Foreskin keratinocyte (primary cell): ENCODE measurements at places on chromosomes 13 and 19. TPM values are rescaled to one million over a fixed set of nuclear protein-coding genes. Genes with fewer than 3 reads are reported as not detected.

GRCh38 chr19:48959341-48960239, 4.9 kb downstream of the BAX start:
- DNase-seq: no peak

- peak; percentile 27 for DNase-seq
Measured at GRCh38 chr19:3698974-3699740, 1.1 kb downstream of the PIP5K1C start.

GRCh38 chr13:102708991-102709390, 14.1 kb upstream of the METTL21C start:
- no peak for DNase-seq

GRCh38 chr19:51668216-51668615, 21.6 kb upstream of the SIGLEC14 start:
- no peak for DNase-seq

DNA sequence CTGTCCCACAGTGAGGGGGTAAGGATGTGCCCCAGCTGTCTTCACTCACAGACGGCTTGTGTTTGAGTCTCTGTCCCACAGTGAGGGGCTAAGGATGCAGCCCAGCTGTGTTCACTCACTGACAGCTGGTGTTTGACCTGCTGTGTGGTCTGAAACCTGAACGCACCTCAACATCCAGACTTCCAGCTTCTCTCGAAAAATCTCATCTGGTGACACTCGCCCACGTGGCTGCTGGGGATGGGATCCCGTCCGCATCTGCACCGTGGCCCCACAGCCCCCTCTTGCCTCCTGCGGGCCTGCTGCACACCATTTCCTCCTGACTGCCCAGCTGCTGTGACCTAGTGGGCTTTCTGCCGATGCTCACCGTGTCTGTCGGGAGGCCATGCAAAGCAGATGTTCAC, 27.3 kb downstream of the CHAF1A start:
- DNase-seq: no peak

Gene PCDH8
- not detected in 2 replicates for polyA plus RNA-seq

Gene PLIN4
- 0.32 TPM in 2 replicates for polyA plus RNA-seq

GRCh38 chr19:2495130-2495641, 19.3 kb downstream of the GADD45B start:
- DNase-seq: peak; percentile 42

Gene STARD13
- polyA plus RNA-seq: 2.3 and 3.5 TPM in 2 replicates

GRCh38 chr13:34085204-34085603, 267.3 kb downstream of the RFC3 start:
- DNase-seq: no peak

- no peak for DNase-seq
Measured at GRCh38 chr13:110118106-110118505, 188.9 kb downstream of the COL4A1 start.

Gene APOC1
- polyA plus RNA-seq: 11.9 and 15.4 TPM in 2 replicates

GRCh38 chr19:46472592-46472991, 1.2 kb upstream of the PNMA8A start:
- DNase-seq: no peak

GRCh38 chr19:42121656-42122069, 10.6 kb downstream of the POU2F2 start:
- DNase-seq: peak; percentile 92

GRCh38 chr13:112775791-112776279, 86.0 kb downstream of the ATP11A start:
- no peak for DNase-seq

- DNase-seq: no peak
Measured at GRCh38 chr19:58544591-58545285, 874 bp downstream of the TRIM28 start.

- DNase-seq: no peak
Measured at GRCh38 chr13:110319397-110319773, 12.3 kb downstream of the COL4A2 start.

DNA sequence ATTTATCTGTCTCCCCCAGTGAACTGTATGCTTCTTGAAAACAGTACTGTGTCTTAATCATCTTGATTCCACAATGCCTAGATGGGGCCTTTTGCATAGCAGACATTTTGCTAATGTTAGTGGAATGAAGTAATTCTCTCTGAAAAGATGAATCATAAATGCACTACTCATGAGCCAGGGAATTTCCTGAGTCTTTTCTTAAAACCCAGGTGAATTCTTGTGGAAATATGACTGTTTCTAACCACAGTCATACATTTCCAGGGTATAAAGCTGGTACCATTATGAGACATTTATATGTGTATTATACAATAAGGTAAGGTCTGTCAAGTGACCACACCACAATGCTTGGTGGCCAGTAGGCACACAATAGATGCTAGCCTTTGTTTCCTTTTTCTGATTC, 5.5 kb upstream of the KCTD4 start:
- peak; percentile 96 for DNase-seq

GRCh38 chr13:85527316-85527715, 271.9 kb downstream of the SLITRK6 start:
- no peak for DNase-seq

DNA sequence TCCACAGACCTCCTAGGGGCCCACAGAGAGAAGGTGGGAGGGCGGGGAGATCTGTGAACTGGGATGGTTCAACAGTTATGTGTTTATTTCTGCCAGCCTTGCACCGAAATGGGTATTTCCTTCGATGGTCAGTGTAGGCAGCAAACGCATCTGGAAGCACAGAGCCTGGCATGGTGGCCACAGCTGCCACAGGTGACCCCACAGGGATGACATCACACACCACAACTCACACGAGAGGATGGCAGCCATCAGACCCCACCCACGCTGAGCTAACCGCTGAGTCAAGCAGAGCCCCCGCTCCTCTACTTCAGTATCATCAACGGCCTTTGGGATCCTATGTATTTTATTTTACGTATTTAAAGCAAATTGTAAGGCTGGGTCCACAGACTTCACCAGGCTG, 37.4 kb downstream of the NAXD start:
- no peak for DNase-seq

DNA sequence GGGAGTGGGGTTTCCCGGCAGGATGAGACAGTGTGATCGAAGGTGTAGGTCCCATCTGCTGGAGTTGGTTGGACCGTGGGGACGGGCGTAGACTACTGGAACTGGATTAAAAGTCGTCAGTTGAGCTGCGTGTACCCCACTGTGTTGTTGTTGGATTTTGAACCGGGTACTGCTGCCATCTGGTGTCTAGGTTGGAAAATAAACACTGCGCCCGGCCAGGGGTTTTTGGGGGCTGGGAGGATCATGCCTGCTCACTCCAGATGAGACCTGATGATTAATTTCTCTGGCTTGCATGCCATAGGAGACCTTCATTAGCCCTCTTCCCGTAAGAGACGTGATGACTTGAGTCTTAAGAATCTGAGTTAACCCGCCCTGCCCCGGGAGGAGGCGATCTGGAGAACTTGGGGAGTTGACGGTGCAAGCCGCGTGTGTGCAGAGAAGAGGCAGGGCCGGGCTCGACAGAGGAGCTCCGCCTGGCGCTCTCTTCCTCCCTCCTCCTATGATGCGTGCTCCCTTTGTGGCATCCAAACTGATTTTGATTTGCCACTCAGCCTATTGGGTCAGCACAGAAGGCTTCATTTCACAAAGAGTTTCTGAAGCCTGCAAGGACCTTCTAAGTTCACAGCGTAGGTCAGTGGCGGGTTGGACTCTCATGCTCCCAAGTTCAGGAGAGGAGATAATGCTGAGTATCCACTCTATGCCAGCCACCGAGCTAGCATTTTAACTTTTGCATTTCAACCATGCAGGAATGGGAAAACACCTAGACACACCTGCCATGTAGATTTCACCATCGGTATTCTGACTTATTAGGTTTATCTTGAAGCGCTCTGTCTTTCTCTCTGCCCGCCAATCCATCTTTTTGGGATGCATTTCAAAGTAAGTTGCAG, 2.7 kb downstream of the UHRF1 start:
- peak; percentile 99 for DNase-seq

DNA sequence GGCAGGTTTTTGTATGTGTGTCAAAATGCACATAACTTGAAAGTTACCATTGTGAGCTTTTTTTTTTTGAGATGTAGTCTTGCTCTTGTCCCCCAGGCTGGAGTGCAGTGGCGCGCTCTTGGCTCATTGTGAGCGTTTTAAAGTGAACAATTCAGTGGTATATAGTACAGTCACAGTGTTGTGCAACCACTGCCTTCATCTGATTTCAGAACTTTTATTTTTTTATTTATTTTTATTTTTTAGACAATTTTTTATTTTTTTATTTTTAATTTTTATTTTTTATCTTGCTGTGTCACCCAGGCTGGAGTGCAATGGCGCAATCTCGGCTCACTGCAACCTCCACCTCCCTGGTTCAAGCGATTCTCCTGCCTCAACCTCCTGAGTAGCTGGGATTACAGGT, 15.0 kb downstream of the SLC25A42 start:
- no peak for DNase-seq

- no peak for DNase-seq
Measured at GRCh38 chr19:54164369-54165068, 5.0 kb upstream of the LENG1 start.

DNA sequence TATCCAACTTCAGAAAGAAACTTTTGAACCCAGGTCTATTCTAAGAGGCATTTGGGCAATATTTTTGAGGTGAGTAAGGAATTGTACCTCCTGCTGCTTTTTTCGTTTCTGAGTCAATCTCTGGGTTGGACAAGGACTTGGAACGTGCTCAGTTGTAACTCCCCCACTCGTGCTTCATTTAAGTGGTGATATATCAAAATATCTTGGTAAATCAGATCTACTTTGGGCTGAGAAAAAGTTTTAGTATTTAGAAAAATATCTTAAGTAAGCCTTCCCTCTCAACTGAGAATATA, 728.9 kb downstream of the EFNB2 start:
- DNase-seq: peak; percentile 11

GRCh38 chr13:73222627-73223305, 164.0 kb downstream of the KLF5 start:
- DNase-seq: no peak

DNA sequence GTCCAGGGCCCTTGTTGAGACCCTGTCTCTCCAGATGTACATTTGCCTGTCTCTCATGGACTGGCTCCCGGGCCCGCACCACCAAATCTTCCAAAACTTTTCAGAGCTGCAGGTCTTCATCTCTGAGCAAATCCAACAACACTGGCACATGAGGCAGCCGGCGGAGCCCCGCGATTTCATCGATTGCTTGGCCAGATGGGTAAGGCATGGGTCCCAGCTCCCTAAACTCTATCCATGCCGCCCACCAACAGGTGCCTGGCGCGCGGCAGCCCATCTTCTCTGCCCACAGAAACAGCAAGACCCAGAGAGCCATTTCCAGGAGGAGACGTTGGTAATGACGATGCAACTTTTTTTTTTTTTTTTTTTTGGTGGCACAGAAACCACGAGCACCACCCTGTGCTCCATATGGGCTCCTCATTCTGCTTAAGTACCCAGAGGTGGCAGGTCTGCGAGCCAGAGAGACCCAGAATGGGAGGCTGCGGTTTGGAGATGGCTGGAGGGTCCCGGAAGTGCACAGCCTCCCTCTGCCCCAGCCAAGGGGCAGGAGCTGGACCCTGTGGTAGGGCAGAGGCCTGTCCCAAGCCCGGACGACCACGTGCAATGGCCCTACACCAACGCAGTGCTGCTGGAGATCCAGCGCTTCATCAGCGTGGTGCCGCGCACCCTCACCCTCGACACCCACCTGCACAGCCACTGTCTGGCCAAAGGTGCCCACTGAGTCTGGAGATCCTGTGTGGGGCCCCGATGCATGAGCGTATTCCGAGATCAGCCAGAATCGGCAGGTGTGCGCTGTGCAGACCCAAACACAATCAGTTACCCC, 22.6 kb downstream of the CYP2F1 start:
- no peak for DNase-seq

Gene LRP3
- 14.2 and 15.0 TPM in 2 replicates for polyA plus RNA-seq

DNA sequence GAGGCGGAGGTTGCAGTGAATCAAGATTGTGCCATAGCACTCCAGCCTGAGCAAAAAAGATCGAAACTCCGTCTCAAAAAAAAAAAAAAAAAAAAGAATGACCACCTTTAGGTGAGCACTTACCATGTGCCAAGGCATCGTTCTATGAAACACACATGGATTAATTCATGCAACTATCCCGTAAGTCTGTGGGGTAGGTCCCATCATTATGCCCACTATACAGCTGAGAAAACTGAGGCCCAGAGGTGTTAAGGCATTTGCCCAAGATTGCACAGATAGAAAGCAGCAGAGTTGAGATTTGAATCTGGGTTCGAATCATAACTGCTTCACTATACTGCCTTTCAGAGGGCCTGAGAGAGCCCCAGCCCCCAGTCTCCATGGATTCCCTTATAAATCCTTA, 2.3 kb downstream of the GMFG start:
- no peak for DNase-seq

GRCh38 chr13:45132369-45133064, 12.2 kb downstream of the GTF2F2 start:
- no peak for DNase-seq

Gene TMEM205
- polyA plus RNA-seq: 95.1 and 98.9 TPM in 2 replicates

Gene ZNF417
- polyA plus RNA-seq: 0.71 and 0.97 TPM in 2 replicates

DNA sequence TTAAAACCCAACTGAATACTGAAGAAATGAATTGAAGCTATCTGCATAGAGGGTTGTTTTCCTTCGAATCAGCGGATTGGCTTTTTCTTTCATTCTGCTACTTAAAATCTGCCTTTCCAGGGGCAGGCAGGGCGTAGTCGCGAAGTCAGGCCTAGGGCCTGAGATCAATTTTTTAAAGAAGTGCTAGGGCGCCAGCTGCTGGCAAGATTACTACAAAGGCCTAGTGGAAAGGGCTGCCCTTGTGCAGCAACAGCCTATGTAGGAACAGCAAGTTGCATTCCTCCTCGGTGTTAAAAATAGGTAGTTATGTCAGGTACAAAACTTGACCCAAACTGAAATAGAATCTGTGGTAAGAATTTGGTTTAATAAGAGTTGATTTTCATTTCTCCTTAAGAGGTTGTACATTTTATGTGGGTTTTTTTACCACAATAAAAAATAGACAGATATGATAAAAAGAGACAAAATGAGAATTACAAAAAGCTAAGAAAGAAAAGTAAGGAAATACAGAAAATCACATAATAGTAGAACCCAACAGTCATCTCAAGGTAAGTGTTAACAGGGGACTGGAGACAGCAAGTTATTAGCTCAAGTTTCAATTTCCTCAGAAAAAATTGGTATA, 9.5 kb upstream of the URAD start:
- no peak for DNase-seq

Gene KLK5
- 133 and 143 TPM in 2 replicates for polyA plus RNA-seq

DNA sequence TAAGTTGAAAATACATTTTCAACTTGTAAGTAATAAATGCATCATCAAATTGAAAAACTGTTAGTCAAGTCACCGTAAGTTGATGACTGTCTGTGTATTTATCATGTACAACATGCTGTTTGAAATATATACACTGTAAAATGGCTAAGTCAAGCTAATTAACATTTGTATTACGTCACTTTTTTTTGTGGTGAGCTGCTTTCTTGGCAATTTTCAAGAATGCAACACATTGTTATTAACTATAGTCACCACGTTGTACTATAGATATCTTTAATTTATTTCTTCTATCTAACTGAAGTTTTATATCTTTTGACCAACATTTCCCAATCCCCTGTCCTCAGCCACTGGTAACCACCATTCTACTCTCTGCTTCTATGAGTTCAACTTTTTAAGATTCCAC, 57.0 kb downstream of the RBM26 start:
- no peak for DNase-seq

- no peak for DNase-seq
Measured at GRCh38 chr13:112748947-112749735, 59.3 kb downstream of the ATP11A start.

- no peak for DNase-seq
Measured at GRCh38 chr13:28890712-28891111, 70.6 kb downstream of the MTUS2 start.

GRCh38 chr19:39083983-39084731, at the start of gene ACP7:
Gene ACP7, plus strand, starts transcription at chr19:39084368. Its CDS starts 902 bp downstream, at chr19:39085270.
- DNase-seq: no peak
